ENCODE measurements at places on chromosomes 4 and X. TPM values are rescaled to one million over a fixed set of nuclear protein-coding genes. Genes with fewer than 3 reads are reported as not detected.

Gene SHOX
- total RNA-seq, result not detected

Gene SMIM10
- 0.33 TPM for total RNA-seq

Gene SPATA18
- total RNA-seq, result 3.5 TPM

Gene CXCL3
- 2.2 TPM for total RNA-seq
